Activated effector memory CD4-positive, alpha-beta T cell treated with Interleukin-2 at 50 U/mL for 16 hours (primary cell): ENCODE measurements at places on chromosomes 1 and 21.

GRCh38 chr1:83818916-83819315, 180.0 kb downstream of the TTLL7 start:
- no peak for DNase-seq

- no peak for DNase-seq
Measured at GRCh38 chr1:7885513-7886404, 32.9 kb upstream of the UTS2 start.

- no peak for DNase-seq
Measured at GRCh38 chr1:180213401-180214170, 16.5 kb upstream of the LHX4 start.

DNA sequence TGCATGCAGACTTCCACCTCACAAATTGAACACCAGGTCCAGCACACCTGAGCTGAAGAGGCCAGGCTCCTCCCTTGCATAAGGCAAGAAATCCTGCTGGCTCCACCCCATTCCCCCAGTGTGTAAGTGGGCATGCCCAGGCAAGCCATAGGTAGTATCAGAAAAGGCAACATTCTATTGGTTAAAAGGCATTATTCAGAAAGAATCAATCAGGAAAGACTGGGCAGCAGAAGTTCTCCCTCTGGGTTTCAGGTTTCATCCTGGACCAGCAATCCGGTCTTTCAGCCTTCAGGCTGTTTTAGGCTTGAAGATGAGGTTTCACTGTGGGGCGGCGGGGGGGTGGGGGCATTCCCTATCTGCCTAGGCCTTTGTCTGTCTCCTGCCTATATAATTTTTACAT, 42.0 kb upstream of the LHX8 start:
- DNase-seq: no peak

DNA sequence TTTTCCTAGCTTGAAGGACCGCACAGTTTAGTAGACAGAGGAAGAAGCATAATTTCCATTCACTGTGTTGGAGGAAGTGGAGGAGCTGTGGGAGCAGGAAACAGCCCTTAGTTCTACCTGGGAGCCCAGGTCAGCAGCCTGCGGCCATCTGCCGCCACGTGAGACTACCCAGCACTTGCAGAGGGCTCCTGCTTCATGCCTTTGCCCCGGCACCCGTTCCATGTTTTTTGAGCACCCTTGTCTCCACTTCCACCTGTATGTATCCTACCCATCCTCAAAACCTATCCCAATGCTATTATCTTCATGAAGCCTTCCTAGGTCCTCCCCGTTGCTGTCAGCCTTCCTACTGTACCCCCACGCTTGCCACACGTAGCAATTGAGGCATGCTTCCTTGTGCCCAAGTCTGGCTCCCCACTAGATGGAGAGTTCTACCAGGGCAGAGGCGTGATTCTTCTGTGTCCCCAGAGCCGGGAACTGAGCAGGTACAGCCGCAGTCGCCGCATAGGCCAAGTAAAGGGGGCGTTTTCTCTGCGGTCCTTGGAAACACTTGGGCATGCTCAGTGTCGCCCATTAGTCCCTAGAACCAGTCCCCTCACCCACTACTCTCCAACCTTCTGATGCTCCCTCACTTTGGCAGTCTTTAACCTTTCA, 1.9 kb downstream of the SLC6A9 start:
- no peak for DNase-seq

GRCh38 chr1:41359211-41360073, 1.8 kb upstream of the FOXO6 start:
- DNase-seq: no peak

- DNase-seq: no peak
Measured at GRCh38 chr1:19532519-19532918, 47.2 kb upstream of the CAPZB start.
